ENCODE measurements at places on chromosomes 4 and X.

DNA sequence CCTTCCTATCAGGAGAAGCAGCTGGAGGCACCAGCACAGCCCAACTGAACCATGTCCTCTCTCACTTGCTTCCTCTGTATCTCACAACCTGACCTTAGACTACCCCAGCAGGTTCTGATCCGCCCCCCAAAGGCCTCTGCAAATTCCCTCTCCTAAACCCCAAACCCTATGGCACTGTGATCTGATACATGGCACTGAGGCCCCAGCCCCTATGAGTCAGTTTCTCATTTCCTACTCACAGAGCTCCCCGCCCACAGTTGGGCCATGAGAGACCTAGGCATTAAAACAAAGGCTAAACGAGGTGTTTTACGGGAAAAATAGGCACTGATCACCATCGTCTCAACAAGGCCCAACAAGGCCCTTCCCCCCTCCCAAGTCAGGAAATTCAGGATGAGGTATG lies 19.1 kb downstream of the SASH3 start:
- no peak for DNase-seq

DNA sequence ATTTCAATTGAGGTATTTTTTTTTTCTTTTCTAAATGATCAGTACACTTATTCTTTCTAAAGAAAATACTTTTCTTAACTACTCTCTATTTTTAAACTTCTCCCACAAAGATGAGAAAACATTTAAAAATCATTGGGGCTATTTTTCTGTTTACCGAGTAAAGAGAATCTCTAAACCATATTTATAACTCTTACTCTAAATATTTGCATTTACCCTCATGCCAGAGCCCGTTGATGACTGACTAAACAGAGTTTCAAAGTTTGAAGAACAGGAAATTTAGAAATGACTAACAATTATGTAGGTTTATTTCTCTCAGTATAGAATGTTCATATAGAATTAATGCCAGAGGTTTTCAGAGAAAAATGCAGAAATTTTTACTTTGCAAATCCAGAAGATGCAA lies 2.7 kb upstream of the ALB start:
- no peak for DNase-seq

- DNase-seq: no peak
Measured at GRCh38 chrX:131979116-131979515, 44.0 kb upstream of the STK26 start.

DNA sequence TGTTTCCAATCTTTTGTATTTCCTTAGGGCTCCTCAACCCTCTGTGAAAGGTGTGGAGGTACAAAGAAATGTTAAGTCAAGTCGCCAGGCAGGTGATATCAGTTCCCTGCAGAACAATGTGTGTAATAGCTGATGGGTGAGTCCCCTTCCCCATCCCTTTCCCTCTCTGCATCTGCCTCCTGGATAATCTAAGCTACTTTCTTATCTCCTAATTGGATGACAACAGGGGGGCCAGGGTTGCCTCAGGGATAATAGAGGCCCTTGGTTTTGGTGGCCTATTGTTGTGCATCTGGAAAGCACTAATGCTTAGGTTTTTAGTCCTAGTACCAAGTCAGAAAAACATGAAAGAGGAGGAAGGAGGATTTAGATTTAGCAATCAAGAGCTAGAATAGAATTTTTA lies 29.1 kb downstream of the MAGED1 start:
- DNase-seq: no peak

GRCh38 chrX:101749436-101749835 lies 89.8 kb upstream of the ARMCX2 start:
- no peak for DNase-seq
